Trophoblast cell (in vitro differentiated cells and primary cell): ENCODE measurements at places on chromosomes 16 and 17.
A peak's percentile ranks its signal among the peaks of the same experiment; 100 is the strongest.

GRCh38 chr17:78107976-78108725, 20.4 kb downstream of the TMC6 start:
- DNase-seq, result no peak

DNA sequence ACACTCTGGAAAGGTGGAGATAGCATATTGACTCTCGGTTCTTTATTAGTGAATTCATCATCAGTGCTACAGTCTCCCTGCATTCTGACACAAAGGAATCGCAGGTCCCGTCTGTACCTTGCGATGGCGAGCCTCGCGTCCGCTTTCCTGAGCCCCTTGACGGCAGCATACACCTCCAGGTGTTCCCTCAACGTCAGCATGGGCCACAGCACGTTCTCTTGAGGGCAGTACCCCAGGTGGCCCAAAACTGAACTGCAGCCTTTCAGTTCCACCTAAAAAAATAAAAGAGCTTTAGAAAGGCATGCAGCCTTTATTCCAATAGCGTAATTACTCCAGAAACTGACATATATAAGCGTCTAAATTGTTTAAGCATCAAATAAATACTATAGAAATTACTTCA, 24.2 kb upstream of the ABCA9 start:
- peak; percentile 63 for DNase-seq

DNA sequence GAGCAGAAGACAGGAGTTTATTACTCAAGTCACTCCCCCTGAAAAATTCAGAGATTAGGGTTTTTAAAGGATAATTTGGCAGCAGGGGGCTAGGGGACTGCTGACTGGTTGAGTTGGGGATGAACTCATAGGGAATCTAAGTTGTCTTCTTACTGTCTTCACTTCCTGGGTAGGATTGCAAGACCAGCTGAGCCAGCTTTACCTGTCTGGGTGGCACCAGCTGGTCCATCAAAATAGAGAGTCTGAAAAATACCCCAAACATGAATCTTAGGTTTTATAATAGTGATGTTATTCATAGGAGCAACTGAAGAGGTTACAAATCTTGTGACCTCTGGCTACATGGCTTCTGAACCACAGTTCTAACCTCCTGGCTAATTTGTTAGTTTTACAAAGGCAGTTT, 157.9 kb downstream of the PPM1E start:
- peak; percentile 37 for DNase-seq

DNA sequence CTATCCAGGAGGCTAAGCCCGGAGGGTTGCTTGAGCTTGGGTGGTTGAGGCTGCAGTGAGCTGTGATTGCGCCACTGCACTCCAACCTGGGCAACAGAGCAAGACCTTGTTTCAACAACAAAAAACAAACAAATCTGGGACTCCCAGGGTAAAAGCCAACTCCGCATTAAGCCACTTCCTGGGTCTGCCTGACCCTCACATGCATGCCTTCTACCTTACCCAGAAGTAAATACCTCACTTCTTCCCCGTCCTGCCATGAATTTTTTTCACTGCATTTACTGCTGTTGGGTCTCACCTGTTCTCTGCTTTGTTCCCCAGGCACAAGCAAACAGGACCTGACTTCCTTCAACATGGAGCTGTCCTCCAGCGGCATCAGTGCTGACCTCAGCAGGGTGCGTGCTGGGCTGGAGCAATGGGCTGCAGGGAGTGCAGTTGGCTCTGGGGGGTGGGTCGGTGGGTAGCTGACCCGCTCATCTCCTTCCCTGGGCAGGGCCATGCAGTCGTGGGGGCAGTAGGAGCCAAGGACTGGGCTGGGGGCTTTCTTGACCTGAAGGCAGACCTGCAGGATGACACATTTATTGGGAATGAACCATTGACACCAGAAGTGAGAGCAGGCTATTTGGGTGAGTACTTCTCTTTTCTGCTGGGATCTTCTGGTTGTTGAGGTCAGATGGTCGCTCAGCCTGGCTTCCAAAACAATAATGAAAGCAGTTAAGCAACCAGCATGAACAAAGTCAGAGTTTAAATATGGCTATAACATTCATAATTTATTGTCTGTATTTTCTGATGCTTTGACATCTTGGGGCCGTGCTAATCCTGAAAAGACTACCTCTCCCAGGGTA, 16.4 kb downstream of the ITGAL start:
- peak; percentile 86 for DNase-seq

DNA sequence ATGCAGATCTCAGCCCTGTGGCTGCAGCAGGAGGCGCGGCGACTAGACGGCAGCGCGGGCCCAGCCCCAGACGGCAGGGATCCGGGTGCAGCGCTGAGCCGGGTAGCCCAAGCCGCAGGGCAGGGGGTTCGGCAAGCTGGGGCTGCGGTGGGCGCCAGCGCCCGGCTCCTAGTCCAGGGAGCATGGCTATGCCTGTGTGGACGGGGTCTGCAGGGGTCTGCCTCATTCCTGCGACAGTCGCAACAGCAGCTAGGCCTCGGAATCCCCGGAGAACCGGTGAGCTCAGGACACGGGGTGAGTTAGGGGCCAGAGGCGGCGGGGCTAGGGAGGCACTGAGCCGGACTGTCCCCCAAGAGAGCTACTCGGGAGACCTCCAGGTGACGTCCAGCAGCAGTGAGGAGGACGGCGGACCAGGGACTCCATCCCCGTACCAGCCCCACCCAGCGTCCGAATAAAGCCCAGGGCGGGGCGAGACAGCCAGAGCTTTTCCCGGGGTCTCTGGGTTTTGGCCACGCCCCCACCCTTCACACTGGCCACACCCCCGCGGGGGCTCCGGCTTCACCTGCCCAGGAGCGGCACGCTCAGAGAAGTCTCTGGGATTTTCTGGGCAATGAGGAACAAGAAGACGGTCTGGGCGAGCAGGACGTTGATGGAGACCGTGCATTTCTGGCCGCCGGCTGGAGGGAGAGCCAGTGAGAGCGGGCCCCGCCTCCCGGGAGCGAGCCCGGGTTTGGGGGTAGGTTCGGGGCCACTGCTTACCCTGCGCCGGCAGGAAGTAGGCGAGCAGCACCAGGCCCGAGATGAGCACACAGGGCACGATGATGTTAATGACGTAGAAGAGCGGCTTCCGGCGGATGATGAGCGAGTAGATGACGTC, 1.1 kb downstream of the C17orf107 start:
- DNase-seq, result peak; percentile 40

GRCh38 chr16:58243528-58244004, 45.7 kb upstream of the CSNK2A2 start:
- peak; percentile 49 for DNase-seq

DNA sequence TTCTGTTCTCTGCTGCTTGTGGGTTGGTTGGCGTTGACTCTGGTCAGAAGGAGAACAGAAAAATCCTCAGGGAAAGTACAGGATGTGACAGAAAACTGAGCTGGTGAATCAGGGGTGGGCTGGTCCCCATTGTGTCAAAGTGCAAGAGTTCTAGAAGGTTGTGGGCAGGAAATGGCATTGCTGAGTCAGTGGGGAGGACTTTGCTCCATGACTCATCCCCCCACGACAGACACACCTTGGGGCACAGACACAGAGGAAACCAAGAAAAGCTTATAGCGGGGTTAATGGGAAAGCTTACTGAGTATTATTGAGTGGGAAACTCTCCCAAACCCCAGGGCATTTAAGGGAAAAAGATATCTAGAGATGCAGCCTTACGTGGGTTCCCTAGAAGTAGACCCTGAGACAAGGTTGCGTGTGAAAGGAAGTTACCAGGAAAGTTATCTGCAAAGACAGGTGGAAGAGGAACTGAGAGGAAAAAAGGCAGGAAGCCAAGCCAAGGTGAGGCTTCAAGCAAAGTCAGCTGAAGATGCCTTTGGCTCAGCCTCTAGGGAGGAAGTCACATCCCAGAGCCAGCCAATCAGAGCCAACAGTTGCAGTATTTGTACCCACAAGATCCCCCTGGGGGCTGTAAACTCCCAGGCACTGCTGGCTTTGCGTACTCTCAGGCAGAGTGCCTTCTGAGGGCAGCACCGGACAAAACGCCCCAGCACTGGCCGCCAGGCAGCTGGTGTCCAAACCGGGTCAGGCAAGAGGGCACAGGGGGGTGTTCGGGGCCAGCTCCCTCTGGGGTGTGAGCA, 86.4 kb downstream of the FOXL1 start:
- DNase-seq, result no peak

GRCh38 chr17:65743308-65743655, 181.8 kb upstream of the AXIN2 start:
- peak; percentile 64 for DNase-seq

GRCh38 chr17:78687944-78688343, 94.1 kb downstream of the CYTH1 start:
- no peak for DNase-seq

GRCh38 chr16:11114366-11115164, 141.4 kb downstream of the SOCS1 start:
- peak; percentile 58 for DNase-seq

GRCh38 chr16:1775006-1775845, 2.3 kb upstream of the MRPS34 start:
- no peak for DNase-seq

GRCh38 chr17:64689106-64689505, 27.0 kb upstream of the SMURF2 start:
- DNase-seq, result no peak

- DNase-seq, result no peak
These were observed 24.8 kb downstream of the GINS2 start for GRCh38 chr16:85663891-85664321.

GRCh38 chr16:86239381-86239780, 270.9 kb upstream of the FOXF1 start:
- DNase-seq, result no peak

- DNase-seq, result peak; percentile 82
These were observed 1.4 kb downstream of the EIF5A start for GRCh38 chr17:7308625-7309433.

GRCh38 chr17:40564883-40565768, at the start of gene CCR7:
Gene CCR7, minus strand, starts transcription at chr17:40565472. Its CDS starts 63 bp downstream, at chr17:40565409.
- DNase-seq, result no peak

DNA sequence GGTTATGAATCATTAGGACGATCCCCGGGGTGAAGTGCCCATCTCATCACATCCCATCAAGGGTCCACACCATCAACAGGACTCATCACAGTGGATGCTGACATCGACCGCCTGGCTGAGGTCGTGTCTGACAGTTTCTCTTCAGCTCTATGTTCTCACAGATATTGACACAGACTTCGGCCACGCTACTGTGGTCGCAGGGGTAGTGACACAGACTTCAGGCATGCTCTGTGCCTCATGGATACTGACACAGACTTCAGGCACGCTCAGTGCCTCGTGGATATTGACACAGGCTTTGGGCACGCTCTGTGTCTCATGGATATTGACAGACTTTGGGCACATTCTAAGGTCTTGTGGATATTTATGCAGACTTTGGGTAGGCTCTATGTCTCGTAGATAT, 50.1 kb downstream of the KLHDC4 start:
- DNase-seq, result peak; percentile 29

- DNase-seq, result no peak
These were observed 46.5 kb downstream of the IRX5 start for GRCh38 chr16:54977211-54977610.

DNA sequence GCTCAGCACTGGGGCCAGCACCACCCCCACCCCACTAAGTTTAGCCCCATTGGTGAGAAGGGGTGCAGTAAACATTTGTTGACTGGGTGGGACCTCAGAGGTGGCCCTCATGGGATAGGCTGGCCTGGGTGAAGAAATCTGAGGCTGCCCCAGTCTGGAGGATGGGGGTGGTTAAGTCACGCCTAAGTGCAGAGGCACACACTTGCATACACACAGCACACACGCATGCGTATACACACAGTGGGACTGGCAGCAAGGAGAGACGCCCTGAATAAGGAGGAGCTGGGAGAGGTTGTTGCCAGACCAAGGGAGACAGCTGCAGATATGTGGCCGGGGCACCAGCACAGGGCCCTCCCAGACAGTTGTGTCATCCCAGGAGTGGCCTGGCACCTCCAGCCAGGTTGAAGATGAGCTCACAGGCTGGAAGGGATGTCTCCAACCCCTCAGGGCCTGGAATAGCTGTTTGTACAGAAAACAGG, 3.0 kb upstream of the BCAR1 start:
- DNase-seq, result peak; percentile 98

- peak; percentile 28 for DNase-seq
These were observed 47.0 kb upstream of the FBXO47 start for GRCh38 chr17:39014044-39014794.

GRCh38 chr16:84764970-84765369, 54.8 kb upstream of the CRISPLD2 start:
- DNase-seq, result no peak

DNA sequence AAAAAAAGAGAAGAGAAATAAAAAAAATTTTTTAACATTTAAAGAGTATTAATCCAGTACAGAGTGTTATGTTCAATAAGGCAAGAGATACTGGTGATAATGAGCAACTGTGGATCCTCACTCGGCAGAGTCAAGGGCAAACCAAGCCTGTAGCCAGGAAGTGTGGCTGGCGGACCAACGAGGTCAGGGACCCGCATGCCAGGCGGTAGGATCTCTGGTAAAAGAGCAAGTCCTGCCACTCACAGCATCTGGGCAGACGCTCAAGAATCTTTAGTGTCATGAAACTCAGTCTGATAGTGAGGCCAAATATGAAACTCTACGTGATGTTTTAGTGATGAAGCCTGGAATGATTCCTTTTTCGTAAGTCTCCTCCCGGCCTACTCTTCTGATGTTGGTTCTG, 8.3 kb upstream of the GEMIN4 start:
- DNase-seq, result no peak

DNA sequence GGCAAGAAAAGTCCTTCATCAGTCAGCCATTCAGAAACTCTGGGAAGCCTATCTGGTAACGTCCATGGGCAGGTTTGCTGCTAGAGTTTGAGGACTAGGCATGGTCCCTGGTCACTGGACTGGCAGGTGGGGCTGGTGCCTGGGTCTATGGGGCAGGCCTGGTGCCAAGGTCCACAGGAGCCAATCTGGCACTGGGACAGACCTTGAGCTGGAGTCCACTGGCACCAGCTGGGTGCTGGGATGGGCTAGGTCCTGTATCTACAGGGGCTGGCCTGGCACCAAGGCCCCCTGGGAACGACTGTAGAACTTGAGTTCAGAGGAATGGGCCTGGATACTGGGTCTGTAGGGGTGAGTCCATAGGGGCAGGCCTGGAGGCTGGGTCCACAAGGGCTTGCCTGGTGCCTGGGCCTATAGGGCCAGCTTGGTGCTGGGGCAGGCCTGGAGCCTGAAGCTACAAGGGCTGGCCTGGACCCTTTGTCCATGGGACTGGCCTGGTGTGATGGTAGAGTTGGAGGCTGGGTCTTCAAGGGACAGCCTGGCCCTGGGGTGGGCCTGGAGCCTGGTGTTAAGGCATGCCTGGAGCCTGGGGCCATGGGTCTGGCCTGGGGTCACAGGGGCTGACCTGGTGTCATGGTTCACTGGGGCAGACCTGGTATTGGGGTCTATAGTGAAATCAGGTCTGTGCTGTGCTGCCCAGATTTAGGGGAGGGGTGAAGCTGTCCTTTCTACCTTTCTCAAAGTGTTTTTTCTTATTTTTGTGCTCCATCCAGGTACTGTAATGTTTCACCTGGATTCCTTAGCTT, 30.5 kb upstream of the NKD1 start:
- no peak for DNase-seq

DNA sequence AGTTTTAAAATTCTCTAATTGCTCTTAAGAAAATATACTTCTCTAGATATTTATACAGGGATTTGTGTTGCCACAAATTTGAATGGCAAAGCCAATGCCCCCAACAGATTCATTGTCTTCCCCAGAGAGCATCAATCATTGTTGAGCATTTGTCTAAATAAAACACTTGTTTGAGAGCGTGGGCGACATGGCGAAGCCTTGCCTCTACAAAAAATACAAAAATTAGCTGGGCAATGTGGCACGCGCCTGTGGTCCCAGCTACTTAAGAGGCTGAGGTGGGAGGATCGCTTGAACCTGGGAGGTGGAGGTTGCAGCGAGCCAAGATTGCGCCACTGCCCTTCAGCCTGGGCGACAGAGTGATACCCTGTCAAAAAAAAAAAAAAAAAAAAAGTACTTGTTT, 13.4 kb upstream of the SRSF1 start:
- no peak for DNase-seq
